ENCODE measurements at places on chromosomes 7 and 10. TPM values are rescaled to one million over a fixed set of nuclear protein-coding genes. Genes with fewer than 3 reads are reported as not detected.

The FKBP6 gene
- not detected for total RNA-seq

The GIMAP5 gene
- not detected for total RNA-seq

The CLDN3 gene
- total RNA-seq: 14.2 TPM

The CALCR gene
- not detected for total RNA-seq

The ZNF117 gene
- 35.8 TPM for total RNA-seq

DNA sequence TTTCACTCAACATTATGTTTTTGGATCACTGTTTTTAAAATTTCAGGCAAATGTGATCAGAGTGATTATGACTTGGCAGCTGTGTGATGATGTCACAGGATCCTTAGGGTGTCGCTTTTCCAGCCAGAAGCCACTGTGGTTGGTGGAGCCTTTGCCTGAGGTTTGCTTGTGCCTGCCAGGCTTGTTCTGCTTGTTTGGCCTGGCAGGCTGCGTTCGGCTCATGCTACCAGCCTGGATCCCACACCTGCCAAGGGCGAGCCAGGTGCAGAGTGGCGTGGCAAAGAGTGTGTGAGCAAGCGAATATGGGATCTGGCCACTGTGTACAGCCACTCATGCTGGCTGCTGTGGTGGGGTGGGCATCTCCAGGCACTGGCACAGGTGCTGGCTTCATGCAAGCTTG, 55.7 kb downstream of the ADK start:
- no peak for DNase-seq
- no peaks in the 10 kb centered on the region for H3K36me3 ChIP-seq
- no peak overlapping the region for H3K4me3 ChIP-seq
- H3K27ac ChIP-seq: no peak overlapping the region
- H3K27me3 ChIP-seq: no peaks in the 10 kb centered on the region

DNA sequence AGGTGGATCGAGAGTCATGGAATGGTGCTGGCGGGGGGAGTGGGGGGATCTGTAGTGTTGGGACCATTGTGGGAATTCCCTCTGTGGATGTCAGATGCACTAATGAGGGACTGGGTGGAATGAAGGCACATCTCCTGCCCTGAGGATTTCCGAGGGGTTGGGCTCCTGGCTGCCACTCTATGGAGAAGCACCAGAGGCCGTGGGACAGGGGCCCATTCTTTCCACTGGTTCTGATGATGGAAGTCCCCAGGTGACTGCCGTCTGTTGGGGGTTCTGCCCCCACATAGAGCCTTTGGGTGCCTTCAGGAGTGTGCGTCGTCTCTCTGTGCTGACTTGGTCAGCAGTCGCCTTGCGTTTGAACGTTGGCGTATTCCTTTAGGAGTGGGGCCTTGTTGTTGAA, 202.9 kb downstream of the GLRX3 start:
- no peaks in the 10 kb centered on the region for H3K4me1 ChIP-seq
- H3K36me3 ChIP-seq: no peaks in the 10 kb centered on the region
- no peak overlapping the region for H3K4me3 ChIP-seq
- H3K27ac ChIP-seq: no peak overlapping the region
- H3K27me3 ChIP-seq: no peaks in the 10 kb centered on the region

Measured in neural progenitor cell (in vitro differentiated cells).